Hair follicular keratinocyte (primary cell): ENCODE measurements at places on chromosomes 1 and 21. TPM values are rescaled to one million over a fixed set of nuclear protein-coding genes. Genes with fewer than 3 reads are reported as not detected.

Gene S100A1
- total RNA-seq = not detected in 2 replicates

Gene RGS13
- not detected in 2 replicates for total RNA-seq

Gene KCNE2
- not detected in 2 replicates for total RNA-seq

Gene METTL18
- 2.5 and 5.2 TPM in 2 replicates for total RNA-seq

Gene C8A
- not detected in 2 replicates for total RNA-seq

Gene DDAH1
- total RNA-seq = 2.3 and 2.4 TPM in 2 replicates

Gene CRB1
- total RNA-seq = not detected in 2 replicates

Gene E2F2
- 0.08 and 0.23 TPM in 2 replicates for total RNA-seq

Gene TDRD5
- total RNA-seq = not detected in 2 replicates

Gene CYYR1
- total RNA-seq = 7.6 and 10.9 TPM in 2 replicates

Gene TAL1
- not detected in 2 replicates for total RNA-seq

Gene ANGPTL3
- total RNA-seq = not detected in 2 replicates

Gene UBL4B
- total RNA-seq = not detected in 2 replicates

Gene THRAP3
- total RNA-seq = 72.9 and 81.9 TPM in 2 replicates

Gene RNF187
- total RNA-seq = 38.6 and 63.5 TPM in 2 replicates

Gene AMY2A
- not detected in 2 replicates for total RNA-seq

Gene HES3
- total RNA-seq = not detected in 2 replicates

Gene MAGI3
- 5.1 and 8.4 TPM in 2 replicates for total RNA-seq

Gene MAST2
- 13.2 and 14.2 TPM in 2 replicates for total RNA-seq

Gene GPX7
- 6.1 and 7.7 TPM in 2 replicates for total RNA-seq

Gene UCK2
- total RNA-seq = 88.8 and 112 TPM in 2 replicates

Gene RBM11
- total RNA-seq = 0.16 and 0.27 TPM in 2 replicates

Gene LCE1E
- 0.91 TPM in 1 of 2 replicates, not detected in the other for total RNA-seq

Gene TNFRSF18
- total RNA-seq = not detected in 2 replicates

Gene OR6N1
- total RNA-seq = not detected in 2 replicates

Gene CNR2
- not detected in 2 replicates for total RNA-seq

Gene TARS2
- 23.6 and 26.5 TPM in 2 replicates for total RNA-seq

Gene CXADR
- total RNA-seq = 10.1 and 11.7 TPM in 2 replicates

Gene EFNA1
- 22.1 and 25.9 TPM in 2 replicates for total RNA-seq

Gene AGL
- 6.6 and 7.4 TPM in 2 replicates for total RNA-seq

Gene SLC44A3
- total RNA-seq = 1.5 and 2.5 TPM in 2 replicates

Gene TINAGL1
- total RNA-seq = 389 and 539 TPM in 2 replicates

Gene KIF14
- 6.1 and 17.7 TPM in 2 replicates for total RNA-seq

Gene ZMYND12
- 0.49 and 0.70 TPM in 2 replicates for total RNA-seq

Gene SHISA4
- 2.5 and 4.4 TPM in 2 replicates for total RNA-seq

Gene LCE1C
- total RNA-seq = 1.1 and 9.9 TPM in 2 replicates

Gene KRTAP10-4
- not detected in 2 replicates for total RNA-seq

Gene NLRP3
- 2.1 and 7.0 TPM in 2 replicates for total RNA-seq

Gene NHLH1
- not detected in 2 replicates for total RNA-seq

Gene RAB4A
- total RNA-seq = 35.6 and 45.4 TPM in 2 replicates

Gene NBPF4
- not detected in 2 replicates for total RNA-seq

Gene ILDR2
- total RNA-seq = not detected in 2 replicates

Gene ADGRL4
- total RNA-seq = 0.42 TPM in 1 of 2 replicates, not detected in the other

Gene CELA3B
- not detected in 2 replicates for total RNA-seq
